ENCODE measurements at places on chromosomes 6 and 20.

DNA sequence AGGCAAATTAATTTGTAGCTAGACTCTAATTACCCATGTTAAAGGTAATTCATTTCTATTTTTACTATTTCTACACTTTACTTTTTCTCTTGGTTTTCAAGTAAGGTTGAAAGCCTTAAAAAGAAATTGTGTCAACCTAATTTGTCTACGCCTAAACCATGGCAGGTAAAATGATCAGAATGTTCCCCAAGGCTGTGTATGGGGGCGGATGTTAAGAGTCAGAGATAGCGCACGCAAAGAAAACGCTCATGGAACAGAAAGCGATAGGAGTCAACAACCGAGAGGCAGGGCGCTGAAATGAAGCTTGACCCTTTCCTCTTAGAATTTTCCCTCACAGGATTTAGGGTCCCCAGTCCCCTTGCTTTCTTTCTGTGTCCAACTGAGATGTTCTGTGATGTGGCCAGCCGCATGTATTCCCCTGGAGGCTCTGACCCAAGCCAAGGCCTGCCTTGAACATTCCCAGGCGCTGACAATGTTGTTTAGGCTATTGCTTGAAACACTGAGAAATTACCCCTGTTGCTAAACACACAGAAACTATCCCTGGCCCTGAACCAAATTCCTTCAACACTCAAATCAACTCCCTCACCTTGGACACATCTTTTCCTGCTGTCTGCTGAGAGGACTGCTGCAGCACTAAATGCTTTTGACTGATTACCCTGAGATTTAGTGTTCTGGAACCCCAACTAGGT, 10.9 kb downstream of the PSMB1 start:
- peak; percentile 86 for DNase-seq

DNA sequence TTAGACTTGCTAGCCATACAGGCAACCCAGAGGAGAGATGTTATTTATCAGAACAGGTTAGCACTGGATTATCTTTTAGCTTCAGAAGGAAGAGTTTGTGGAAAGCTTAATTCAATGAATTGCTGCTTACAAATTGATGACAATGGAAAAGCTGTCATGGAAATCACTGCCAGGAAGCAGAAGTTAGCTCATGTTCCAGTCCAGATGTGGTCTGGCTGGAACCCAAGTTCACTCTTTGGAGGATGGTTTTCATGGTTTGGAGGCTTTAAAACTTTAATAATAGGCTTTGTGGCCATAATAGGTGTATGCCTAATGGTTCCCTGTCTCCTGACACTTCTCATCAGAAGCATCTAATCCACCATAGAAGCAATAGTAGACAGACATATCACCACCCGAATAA, 699.0 kb downstream of the PHF3 start:
- DNase-seq = peak; percentile 56

DNA sequence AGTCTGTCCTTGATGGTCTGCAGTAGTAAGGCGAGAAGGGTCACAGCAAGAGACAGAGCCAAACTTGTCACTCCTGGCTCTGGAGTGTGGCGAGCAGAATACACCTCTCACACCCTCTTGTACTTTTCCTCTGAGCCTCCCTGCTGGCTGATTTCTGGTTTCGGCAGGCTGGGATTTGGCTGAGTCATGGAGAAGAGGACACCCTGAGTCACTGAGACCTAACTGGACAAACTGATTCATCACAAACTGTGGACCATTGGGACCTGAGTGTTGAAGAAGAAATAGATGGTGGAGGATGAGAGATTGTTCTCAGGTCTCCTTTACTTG, 101.7 kb downstream of the F13A1 start:
- DNase-seq = no peak

DNA sequence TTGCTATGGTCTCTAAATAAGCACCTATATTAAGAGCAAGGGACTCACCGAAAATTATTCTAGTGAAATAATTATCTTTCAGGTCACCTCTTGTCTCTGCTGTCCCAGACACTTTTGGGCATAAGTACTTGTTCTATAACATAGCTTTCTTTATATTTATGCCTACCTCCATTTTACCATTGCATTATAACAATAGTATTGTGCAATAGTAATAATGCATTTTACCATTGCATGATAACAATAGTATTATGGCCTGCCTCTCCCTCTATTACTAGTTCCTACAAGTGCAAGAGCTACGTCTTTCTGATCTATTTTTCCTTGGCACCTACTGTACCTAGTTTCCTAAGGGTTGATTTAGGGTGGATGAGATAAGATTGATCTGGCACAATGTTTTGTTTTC, 169.2 kb downstream of the PDE7B start:
- DNase-seq = no peak

GRCh38 chr6:133973109-133973971, 20.3 kb downstream of the TBPL1 start:
- DNase-seq = peak; percentile 55

DNA sequence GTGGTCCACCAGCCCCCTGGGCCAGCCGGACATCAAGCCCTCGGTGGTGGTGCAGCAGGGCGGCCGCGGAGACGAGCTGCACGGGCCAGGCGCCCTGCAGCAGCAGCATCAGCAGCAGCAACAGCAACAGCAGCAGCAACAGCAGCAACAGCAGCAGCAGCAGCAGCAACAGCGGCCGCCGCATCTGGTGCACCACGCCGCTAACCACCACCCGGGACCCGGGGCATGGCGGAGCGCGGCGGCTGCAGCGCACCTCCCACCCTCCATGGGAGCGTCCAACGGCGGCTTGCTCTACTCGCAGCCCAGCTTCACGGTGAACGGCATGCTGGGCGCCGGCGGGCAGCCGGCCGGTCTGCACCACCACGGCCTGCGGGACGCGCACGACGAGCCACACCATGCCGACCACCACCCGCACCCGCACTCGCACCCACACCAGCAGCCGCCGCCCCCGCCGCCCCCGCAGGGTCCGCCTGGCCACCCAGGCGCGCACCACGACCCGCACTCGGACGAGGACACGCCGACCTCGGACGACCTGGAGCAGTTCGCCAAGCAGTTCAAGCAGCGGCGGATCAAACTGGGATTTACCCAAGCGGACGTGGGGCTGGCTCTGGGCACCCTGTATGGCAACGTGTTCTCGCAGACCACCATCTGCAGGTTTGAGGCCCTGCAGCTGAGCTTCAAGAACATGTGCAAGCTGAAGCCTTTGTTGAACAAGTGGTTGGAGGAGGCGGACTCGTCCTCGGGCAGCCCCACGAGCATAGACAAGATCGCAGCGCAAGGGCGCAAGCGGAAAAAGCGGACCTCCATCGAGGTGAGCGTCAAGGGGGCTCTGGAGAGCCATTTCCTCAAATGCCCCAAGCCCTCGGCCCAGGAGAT, 1.0 kb downstream of the POU3F2 start:
- no peak for DNase-seq

Measured in amniotic epithelial cell (primary cell).